Umbilical cord (tissue), 2 donors: ENCODE measurements at places on chromosomes 5 and 9.
A peak's percentile ranks its signal among the peaks of the same experiment; 100 is the strongest.

GRCh38 chr9:136220017-136220729, 15.2 kb upstream of the LHX3 start:
- DNase-seq, result no peak

- DNase-seq, result no peak
These were observed 574.5 kb downstream of the SLCO4C1 start for GRCh38 chr5:101721543-101721942.

GRCh38 chr5:17895288-17896033, 261.2 kb downstream of the TAF11L14 start:
- DNase-seq, result no peak

- peak; percentile 65 for DNase-seq
These were observed 6.8 kb upstream of the SUSD3 start for GRCh38 chr9:93051680-93052089.

DNA sequence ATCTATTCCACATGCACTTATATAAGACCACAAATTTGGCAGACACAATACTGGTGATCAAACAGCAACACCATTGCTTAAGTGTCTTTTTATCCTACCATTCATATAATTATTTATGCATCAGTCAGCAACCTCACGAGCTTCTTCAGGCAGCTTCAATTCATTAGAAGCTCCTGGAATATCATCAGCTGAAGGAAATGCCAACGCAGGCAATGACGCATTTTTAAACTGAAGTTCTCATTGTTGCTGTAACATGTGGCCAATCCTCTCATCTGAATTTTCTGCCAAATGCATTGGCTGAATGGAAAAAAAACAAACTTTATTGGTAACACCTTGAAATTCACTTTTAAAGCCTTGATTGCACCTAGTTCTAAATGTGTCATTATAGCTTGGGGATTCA, 376.4 kb upstream of the RGMB start:
- no peak for DNase-seq

DNA sequence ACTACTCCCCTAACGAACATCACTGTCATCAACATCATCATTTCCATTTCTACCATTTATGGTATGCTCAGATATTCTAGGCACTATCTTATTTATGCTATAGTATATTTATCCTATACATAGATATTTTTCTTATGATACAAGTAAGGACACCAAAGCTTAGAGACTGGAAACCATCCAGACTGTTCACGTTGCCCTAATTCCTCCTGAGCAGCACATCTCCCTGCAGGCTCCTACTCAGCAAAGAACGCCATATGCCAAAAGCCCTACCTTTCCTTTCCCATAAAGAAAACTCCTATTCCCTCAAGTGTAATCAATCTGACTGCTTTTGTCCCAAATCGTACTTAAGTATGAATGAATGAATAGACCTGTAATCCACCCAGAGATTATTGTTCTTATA, 247.0 kb downstream of the PRELID2 start:
- DNase-seq, result no peak

DNA sequence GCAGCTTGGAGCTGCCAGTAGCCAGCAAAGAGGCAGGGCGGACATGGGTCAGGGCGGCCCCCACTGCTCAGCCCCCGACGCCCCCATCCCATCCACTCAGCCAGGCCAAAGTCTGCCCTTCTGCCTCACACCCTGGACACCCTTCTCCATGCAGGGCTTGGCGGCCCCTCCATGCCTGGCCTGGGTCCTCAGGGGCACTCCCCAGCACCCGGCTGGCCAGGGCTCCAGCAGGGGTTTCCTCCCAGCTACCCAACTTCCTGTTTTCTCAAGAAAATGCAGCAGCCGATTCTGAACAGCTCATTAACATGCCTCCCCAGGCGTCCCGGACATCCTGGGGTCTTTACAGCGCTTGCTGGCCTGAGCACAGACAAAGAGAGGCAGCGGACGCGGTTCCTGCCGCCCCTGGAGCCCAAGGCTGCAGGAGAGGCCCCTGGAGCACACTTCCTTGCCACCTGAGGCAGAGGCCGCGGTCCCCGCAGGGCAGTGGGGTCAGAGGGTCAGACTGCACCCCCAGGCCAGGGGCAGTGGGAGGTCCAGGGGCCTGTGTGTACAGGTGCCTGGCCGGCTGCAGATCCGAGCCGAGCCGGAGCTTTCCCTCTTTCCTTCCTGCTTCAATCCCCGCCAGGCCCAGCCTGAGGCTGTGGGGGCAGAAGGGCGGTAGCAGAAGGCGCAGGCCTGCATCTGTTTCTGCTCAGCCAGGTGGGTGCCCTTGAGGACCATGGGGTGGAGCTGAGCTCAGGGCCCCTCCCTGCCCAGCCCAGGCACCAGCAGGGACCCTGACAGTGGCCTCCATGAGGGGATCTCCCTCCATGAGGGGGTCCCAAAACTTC, 18.7 kb upstream of the NRARP start:
- no peak for DNase-seq

DNA sequence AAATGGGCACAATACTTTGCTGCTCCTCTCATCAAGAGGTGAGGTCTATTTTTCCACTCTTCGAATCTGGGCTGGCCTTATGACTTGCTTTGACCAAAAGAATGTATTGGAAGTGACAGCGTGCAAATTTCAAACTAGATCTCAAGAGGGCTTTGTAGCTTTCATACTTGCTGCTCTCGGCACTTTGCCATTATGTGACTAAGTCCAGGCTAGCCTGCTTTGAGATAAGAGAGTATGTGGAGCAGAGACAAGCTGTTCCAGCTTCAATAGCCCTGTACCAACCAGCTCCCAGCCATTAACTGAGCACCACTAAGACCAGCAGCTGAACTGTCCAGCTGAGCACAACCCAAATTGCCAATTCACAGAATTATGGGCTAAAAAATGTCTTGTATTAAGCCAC, 124.6 kb downstream of the ACER2 start:
- DNase-seq, result no peak

- no peak for DNase-seq
These were observed 1688.4 kb upstream of the CDH9 start for GRCh38 chr5:28726815-28727214.

DNA sequence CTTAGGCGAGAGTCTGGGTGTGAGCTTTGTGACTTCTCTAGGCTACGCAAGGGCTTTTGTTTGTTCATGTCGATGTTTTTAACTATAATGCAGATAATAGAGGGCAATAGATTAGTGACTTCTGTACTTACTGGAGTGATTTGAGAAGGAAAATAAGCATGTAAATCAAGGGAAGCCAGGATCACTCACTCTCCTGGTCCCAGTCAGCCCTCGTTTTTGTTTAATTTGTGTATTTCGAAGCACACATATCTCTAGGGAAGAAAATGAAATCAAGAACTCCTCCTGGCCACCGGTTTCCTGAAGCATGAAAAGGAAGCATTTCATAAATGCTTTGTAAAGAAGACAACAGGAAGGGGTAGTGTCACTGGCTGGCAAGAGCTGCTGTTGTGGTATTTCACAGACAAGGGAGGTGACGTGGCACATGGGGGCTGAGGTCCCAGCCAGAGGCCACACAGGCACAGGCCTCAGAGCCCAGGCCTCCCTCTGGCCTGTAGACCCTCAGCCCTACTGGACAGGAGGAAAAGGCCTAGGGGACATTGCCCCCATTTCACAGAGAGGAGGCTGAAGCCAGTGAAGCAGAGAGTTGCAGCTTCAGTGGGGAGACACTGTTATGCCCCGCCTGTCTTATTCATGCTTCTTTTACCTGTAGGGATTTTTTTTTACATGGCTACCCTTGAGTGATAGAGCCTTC, 34.1 kb downstream of the IRF1 start:
- no peak for DNase-seq

DNA sequence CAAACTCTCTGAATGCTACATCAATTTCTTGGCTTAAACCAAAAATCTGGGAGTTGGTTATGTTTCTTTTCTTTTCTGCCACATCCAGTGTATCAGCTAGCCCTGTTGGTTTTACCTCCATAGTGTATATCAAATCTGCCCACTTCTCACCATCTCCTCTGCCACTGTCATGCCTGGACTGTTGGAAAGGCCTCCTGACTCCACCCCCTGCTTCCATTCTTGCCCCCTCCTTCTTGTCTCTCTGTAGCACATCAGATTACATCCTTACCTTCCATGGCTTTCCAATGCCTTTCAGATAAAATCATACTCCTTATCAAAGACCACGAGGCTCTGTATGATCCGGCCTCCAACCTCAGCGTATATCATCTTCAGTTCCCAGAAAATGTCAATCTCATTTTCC, 35.4 kb downstream of the STXBP1 start:
- no peak for DNase-seq

- peak; percentile 90 for DNase-seq
These were observed 5.2 kb upstream of the ST6GALNAC6 start for GRCh38 chr9:127904561-127905003.

DNA sequence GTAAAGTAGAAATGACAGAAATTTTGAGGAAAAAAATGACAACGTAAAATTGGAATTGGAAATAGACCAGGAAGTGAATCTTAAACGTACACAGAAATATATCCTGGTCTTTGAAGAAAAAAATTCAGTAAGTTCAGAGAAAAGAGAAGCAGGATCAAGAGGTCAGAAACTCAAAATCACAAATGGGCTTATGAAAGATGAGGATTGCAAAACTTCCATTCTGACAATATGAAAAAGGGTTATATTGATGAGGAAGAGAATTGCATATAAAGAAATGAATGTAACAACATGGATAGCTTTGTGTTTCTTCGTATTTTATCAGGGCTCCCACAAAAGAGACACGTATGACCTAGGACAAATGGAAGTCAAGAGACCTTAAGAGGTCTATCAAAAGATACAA, 58.1 kb downstream of the OXCT1 start:
- no peak for DNase-seq

DNA sequence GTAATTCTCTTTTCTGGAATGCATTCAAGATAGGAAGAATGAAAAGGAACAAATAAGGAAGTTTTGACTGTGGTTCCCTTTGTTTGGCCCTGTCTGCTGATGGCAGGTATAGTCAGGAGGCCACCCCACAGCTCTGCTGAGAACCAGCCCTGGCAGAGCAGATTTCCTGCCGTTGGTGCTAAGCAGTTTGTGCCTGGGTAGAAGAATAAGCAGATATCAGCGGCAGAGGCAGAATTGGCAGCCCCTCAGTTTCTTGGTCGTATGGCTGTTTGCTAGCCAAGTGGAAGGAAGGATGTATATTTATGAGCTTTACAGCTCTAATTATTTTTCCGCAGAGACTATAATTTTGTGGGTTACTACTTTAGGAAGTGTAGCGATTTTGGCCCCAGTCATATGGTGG, 310.2 kb upstream of the RFX3 start:
- no peak for DNase-seq

- peak; percentile 36 for DNase-seq
These were observed 41.3 kb downstream of the CAST start for GRCh38 chr5:96703384-96703920.

DNA sequence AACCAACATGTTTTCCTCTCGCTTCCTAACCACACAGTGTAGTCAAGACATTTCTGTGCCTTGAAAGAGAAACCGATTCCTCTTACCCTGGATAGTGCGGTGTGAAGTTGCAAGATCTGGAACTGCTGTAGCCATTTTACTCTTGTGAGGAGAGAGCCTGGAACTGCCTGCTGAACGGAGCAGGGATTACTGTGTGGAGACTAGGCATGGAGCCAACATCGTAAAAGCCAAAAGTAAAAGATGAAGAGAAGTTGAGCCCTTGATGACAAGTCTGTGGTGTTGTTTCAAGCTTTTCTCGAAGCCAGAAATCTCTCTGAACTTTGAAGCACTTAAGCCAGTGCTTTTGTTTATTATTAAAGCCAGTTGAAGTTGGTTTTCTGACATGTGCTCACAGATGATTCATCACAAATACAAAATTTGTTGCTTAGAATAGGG, 110.1 kb upstream of the GRIN3A start:
- peak; percentile 93 for DNase-seq
